NCI-H1105 treated with DMSO at 0.1 percent for 48 hours (cell line): ENCODE measurements at places on chromosomes 1 and 21.

DNA sequence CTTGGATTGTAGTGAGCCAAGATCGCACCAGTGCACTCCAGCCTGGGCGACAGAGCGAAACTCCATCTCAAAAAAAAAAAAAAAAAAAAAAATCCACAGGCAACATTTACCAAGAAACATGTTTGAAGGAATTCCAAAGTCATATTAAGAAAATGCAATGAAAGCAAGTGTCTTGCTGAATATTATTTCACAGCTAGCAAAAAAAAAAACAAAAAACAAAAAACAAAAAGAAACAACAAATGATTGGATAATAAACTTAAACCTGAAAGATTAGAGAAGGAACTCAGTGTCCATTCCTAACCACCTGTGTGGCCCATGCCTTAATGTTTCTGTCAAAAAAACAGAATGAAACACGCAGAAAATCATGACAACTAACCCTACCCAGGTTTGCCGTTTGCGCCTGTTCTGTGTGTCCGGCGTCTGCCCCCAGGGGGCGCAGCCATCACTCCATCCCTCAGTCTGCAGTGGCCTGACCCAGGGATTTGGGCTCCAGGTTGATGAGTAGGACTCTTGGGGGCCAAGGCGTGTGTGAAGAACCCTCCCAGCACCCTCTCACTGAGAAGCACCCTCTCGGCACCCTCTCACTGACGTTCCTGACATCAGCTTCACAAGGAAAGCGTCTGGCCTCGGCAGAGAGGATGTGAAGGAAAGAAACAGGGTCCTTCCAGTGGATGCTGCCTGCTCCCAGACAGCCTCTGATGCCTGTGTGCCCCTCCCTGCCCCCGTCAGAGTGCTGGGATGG, 19.2 kb upstream of the PTTG1IP start:
- peak; percentile 35 for DNase-seq

GRCh38 chr1:70153739-70154138, 51.6 kb downstream of the LRRC40 start:
- no peak for DNase-seq

GRCh38 chr1:108505763-108506070, 54.2 kb upstream of the EEIG2 start:
- DNase-seq = no peak

DNA sequence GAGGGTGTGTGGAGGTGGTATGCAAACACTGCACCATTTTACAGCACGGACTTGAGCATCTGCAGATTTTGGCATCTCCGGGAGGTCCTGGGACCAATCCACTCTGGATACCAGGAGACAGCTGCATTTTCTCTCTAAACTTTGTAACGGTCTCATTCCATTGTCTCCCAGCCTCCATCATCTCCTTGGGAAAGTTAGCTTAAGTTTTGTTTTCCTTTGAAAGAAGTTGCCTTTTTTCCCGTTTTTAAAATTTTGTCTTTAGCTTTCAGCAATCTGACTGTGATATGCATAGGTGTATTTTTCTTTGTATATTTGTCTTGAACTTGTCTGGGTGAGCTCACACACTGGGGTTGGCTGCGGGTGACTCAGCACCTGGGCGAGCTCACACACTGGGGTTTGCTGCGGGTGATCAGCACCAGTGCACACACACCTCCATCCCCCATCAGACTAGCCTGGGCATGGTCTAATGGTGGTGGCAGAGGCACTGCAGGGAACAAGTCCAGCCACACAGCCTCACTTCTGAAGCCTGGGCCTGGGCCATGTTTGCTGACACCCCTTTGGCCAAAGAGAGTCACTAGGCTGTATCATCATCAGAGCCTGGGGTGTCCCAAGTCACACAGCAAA, 32.1 kb upstream of the COL18A1 start:
- no peak for DNase-seq

DNA sequence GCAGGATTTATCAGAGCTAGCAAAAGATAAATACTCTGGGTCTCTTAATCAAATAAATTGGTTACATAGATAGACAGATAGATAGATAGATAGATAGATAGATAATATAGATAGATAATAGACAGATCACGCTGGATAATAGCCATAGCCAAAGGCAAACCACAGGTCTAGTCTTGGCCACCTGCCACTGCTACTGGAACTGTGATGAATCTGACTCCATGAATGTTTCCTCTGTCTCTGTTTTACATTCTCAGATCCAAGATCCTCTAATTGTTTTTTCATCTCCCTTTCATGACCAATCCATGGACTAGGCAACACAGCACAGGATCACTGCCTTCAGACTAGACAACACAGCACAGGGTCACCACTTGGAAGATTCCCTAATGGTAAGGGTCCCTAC, 444.7 kb upstream of the NFIA start:
- DNase-seq = peak; percentile 56

DNA sequence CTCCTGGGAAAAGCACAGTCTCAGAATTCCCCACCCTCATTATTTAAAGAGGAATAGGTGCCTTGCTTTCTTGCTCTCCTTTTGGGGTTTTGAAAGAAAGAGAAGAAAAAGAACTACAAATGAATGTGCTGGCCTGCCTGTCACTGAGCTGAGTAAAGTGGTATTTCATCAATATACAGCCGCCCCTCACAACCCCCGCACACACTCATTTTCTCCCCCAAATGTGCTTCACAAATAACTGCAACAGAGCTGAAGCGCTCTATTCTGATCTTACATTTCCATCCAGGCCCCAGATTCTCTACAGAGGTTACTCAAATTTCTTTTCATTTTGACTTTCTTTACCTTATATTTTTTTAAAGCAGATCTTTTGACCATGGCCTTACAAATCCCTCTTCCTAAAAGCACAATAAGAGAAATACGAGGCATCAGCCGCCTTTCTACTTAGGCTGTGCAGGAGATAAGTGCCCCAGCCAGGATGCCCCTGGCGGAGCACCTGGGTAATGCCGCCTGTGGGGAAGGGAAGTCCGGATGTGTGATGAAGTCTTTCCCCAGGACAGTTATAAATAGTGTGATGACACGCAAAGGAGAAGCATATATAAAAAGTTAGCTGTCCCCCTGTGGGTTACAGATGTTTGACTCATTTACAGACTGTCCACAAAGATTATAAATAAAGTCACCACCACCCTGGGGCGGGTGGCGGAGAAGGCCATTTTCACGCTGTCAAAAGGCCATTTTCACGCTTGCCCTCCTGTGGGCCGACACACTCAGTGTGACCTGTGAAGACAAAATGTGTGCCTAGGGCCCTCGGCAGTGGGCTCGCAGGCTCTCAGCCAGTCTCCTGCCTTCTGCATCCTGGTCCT, 6.5 kb downstream of the KCNN3 start:
- no peak for DNase-seq

DNA sequence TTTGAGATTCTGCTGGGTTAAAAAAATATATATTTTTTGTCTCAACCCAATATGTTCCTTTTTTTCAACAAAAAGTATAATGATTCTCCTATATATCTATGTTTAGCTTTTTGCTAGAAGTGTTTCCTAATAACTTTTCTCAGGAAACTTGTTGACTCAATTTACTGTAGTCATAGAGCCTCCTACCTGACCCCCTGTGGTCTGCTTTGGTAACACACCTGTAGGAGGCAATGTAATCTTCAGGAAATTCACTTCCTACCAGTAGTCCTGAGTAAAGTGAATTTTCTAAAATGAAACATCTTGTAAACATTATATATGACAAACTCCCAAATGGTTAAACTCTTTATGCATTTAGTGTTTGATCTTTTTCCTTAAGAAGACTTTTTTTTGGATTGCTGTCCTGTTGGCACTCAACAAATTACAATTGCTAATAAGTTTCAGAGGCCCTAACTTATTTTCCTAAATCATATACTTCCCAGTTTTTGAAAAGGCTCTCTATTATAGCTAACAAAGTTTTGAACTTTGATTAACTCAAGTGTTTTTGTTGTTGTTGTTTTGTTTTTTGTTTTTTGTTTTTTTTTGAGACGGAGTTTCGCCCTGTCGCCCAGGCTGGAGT, 118.3 kb downstream of the OLFML2B start:
- peak; percentile 4 for DNase-seq
